ENCODE measurements at places on chromosomes 5 and 9.

GRCh38 chr5:180069589-180070247 lies 1.8 kb downstream of the RNF130 start:
- no peak for DNase-seq

DNA sequence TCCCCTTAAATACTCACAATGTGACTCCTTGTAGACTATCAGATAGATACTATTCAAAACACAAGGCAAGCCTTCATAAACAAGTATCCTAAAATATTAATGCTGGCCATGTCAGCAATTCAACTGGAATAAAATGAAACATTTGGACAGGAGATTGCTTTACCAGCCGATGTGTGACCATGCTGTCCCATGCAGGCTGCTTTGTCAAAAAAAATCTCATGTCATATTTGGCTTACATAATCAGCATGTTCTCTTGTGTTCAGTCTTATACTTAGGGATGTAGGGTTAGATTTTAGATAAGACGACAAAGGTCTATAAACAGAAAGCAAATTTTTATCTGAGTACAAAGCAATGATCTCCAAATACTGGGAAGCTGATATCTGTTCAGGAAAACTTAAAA lies 108.5 kb downstream of the NR6A1 start:
- no peak for DNase-seq

GRCh38 chr5:58751222-58751837 lies 168.5 kb downstream of the RAB3C start:
- DNase-seq, result no peak

- no peak for DNase-seq
Measured at GRCh38 chr5:115940080-115940810, 22.0 kb upstream of the LVRN start.

DNA sequence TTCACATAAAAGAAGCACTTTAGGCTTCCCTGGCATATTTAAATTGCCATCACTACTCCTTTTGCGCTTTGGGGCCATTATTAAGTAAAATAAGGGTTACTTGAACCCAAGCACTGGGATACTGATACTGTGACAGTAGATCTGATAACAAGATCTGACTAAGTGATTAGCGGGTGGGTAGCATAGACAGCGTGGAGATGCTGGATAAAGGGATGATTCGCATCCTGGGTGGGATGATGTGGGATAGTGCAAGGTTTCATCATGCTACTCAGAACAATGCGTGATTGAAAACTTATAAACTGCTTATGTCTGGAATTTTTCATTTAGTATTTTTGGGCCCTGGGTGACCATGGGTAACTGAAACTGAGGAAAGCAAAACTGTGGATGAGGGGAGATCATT lies 75.1 kb downstream of the PTTG1 start:
- no peak for DNase-seq

- no peak for DNase-seq
Measured at GRCh38 chr9:18499062-18499461, 25.1 kb downstream of the ADAMTSL1 start.

DNA sequence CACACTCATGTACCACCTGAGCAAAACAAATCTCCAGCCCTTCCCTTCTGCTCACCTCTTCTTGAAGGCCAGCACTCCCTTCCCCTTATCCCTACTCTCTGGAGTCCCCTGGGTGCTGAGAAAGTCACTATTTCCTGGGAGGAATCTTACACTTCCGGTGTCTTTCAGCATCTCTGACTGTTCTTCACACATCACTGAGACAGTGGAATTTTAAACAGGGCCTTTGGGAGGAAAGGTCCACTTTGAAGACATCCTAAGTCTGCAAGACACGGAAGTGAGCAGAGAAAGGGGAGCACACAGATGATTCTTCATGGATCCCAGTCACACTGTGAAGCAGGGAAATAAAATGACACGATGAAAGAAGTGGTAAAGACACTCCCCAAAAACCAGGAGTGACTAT lies 25.6 kb downstream of the FRMD3 start:
- no peak for DNase-seq

DNA sequence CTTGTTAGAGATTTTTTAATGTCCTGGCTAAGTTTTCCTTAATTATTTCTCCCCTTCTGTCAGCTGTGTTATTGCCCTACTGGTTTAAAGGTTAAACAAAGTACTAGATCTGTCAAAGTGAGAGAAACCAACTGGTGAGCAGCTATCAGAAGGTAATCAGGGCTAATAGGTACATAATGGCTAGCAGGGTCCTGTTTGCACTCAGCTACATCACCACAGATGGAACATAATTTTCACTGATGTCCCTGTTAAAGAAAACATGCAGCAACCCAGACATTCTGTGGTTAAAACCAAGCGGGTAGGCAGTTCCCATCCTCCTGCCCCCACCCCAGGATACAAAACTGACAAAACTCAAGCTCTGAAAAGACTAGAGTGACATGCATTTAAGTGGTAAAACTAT lies 473.9 kb downstream of the NR2F1-AS1 start:
- DNase-seq, result no peak

- no peak for DNase-seq
Measured at GRCh38 chr5:139743001-139743771, 52.4 kb upstream of the PSD2 start.

DNA sequence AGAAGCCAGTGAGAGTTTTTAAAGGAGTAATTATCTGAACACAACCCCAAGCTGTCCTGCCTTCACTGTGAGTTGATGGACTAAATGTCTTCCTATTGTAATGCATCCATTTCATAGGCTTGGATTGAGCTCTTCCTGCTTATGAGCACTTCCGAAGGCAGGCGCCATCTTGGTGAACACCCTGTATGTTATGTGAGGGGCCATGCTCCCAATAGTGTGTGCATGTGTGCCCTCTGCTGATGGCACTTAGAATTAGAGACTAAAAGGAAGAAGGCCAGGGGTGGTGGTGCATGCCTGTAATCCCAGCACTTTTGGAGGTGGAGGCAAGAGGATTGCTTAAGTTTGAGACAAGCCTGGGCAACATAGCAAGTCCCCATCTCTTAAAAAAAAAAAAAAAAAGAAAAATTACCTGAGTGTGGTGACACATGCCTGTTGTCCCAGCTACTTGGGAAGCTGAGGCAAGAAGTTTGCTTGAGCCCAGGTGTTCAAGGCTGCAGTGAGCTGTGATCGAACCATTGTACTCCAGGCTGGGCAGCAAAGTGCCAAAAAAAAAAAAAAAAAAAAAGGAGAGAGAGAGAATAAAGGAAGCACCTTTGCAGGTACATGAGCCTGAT lies 65.0 kb downstream of the C9orf152 start:
- no peak for DNase-seq

GRCh38 chr5:163821142-163821541 lies 315.7 kb downstream of the MAT2B start:
- DNase-seq, result no peak

GRCh38 chr9:16100537-16101091 lies 547.8 kb downstream of the CCDC171 start:
- no peak for DNase-seq

DNA sequence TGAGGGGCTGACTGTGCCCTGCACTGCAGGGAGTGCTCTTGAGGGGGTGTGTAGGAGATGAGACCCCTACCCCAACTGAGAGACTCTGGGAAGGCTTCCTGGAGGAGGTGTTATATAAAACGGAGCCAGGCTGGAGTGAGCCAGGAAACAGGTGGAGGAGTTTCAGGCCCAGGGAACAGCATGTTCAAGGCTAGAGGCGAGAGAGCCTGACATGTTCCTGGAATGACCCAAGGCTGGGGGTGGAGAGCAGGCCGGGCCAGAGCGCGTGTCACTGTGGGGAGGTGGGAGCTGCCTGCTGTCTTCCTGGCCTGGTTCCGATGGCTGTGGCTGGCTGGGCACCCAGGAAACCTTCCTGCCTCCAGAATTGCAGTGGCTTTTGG lies 48.7 kb downstream of the RXRA start:
- DNase-seq, result no peak

DNA sequence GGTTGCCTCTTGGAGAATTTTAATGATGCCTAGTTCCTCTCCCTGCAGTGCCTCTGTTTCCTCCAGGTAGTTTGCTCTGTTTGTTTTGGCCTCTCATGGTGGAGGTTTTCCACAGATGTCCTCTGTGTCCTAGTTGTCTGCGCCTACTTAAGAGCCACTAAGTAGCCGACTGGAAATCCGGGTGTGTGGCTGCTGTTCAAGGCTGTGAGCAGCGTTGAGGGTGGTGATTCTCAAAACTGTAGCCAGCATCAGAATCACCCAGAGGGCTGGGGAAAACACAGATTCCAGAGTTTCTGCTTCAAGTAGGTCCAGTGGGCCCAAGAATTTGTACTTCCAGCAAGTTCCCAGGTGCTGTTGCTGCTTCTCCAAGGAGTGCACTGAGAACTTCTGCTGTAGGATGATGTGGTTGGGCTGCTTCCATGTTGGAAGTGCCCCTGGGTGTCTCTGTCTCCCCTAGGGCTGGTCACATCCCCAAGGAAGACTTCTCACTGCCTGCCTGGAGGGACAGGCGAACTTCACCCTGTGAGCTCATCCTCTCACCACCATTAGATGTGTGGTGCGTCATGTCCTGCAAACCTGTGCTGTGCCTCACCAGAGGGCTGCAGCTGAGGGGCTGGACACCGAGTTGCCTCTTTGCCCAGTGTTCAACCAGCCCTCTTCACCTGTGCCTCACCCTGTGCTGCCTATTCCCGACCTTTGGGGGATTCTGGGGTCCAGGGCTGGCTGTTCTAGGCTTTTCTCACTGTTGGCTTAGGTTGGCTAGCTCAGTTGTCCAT lies 34.8 kb downstream of the SECISBP2 start:
- DNase-seq, result no peak

- DNase-seq, result no peak
Measured at GRCh38 chr9:125238915-125239446, 2.2 kb downstream of the HSPA5 start.

DNA sequence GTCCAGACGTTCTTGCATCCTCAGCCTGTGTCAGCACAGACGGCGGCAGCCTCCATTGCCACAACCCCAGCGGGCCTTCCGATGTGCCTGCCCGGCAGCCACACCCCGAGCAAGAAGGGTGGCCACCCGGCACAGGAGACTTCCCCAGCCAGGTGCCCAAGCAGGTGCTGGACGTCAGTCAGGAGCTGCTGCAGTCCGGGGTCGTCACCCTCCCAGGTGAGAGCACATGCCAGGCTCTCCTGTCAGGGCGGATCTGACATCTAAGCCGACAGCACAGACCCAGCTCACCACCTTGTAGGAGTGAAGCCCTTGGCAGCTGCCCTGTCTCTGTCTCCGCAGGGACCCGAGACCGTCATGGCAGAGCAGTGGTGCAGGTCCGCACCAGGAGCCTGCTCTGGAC lies 48.3 kb upstream of the LRRC14B start:
- no peak for DNase-seq

DNA sequence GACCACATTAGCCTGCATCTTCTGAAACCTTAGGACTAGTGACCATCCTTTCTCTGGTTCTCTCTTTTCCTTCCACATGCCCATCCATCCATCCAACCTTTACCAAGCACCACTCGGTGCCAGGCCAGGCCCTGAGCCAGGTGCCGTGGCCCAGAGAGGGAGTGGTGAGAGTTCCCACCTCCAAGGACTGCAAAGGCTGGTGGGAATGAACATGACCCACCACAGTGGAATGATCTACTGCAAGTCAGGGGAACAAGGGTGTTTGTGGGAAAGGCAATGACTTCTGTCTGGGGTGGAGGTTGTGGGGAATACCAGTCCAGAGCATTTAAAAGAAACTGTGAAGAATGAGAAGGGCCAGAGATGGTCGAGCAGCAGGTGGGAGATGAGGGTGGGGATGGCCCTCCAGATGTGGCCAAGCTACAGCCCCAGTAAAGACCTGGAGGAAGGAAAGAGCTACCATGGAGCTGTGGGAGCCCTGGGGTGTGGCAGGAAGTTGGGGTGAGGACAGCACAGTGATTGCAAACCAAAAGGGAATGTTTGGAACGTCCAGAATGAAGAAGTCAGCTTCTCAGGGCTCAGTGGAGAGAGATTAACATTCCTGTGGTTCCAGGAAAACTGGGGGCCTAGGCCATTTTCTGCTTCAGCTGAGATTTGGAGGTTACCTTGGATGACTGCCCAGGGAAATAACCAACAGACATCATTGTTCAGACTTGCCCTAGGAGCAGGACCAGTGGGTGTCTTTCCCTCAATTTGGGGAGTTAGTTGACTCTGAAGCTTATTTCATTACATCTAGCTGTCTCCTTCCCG lies 30.7 kb upstream of the CORO2A start:
- no peak for DNase-seq

- DNase-seq, result no peak
Measured at GRCh38 chr5:112870966-112871365, 9.9 kb downstream of the SRP19 start.

DNA sequence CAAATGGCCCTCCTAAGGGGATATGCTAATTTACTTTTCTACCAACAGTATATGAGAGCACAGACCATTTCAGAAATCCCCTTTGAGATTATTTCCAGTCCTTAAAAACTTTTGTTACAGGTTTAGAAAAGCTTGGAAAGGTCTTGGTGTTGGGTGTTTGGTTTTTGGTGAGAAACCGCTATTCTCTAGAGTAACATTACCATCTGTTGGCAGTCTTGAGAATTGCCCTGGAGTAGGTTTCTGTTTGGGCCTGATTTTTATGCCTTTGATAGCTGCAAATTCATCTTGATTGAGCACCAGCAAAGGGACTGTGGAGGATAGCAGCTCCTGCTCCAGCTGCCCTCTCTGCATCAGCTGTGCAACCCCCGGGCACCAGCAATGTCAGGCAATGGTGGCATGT lies 8.0 kb downstream of the NUDT2 start:
- no peak for DNase-seq

GRCh38 chr5:157718519-157718918 lies 12.7 kb upstream of the THG1L start:
- no peak for DNase-seq

DNA sequence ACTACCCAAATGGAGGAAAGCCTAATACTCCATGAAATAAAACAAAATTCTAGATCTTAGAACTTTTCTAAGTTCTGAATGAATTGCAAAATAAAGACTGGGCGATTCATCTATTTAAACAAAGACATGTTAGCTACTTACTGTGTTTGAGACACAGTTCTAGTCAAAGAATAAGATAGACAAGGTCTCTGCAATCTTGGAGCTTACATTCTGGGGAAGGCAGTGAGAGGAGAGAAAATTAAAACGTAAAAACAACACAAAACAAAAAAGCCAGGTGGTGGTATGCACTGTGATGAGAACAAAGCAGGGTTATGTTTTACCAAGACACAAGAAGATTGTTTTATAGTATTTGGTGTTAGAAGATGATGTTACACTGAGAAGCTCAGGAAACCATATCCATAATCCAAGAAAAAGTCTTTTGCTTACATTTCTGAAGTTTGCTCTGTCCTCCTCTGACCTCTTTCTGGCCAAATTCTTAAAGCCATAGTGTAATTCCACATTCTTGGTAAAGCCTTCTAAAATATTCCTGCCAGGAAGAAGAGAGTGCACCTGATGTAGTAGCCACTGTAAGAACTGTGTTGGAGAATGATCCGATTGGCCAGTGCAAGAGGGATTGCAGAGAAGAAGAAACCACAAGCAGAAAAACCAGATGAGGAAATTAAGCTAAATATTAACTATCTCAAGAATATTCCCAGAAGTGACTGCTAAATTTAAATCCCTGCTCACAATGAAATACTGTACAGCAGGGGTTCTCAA lies 218.4 kb downstream of the PCSK1 start:
- DNase-seq, result no peak

- no peak for DNase-seq
Measured at GRCh38 chr9:135087489-135087792, at the start of gene OLFM1. OLFM1 (plus strand) TSS chr9:135087668; CDS start chr9:135087990, 322 bp downstream.

- no peak for DNase-seq
Measured at GRCh38 chr5:10538103-10538788, 25.6 kb upstream of the ANKRD33B start.

Measured in activated CD4-positive, alpha-beta T cell treated with anti-CD3 and anti-CD28 coated beads, Interleukin-2, amount 50 U/mL, for 1 hour (primary cell).